Hematopoietic multipotent progenitor cell treated with erythropoietin and hydrocortisone succinate and interleukin-3 and kit ligand, for 8 days (in vitro differentiated cells): ENCODE measurements at places on chromosomes 3 and 15.
A peak's percentile ranks its signal among the peaks of the same experiment; 100 is the strongest.

DNA sequence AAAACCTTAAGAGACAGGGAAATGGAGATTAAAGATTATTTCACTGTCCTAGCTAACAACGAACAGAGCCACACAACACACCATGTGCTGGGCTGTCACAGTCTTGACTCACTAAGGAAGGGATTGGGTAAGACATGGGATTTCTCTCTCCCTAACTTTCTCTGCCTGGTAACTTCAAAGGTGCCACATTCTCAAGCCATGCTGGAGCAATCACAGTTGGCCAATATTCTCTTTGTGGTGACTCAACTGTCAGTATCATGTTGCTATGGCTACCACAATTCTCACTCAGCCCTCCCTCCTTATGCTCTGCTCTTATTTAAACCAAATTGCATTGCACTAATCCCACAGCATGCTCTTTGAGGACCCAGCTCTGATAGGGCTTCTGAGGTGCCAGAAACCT, 74.0 kb downstream of the OXNAD1 start:
- peak; percentile 65 for DNase-seq

GRCh38 chr3:42961633-42962032, 17.5 kb upstream of the GASK1A start:
- DNase-seq = peak; percentile 57

DNA sequence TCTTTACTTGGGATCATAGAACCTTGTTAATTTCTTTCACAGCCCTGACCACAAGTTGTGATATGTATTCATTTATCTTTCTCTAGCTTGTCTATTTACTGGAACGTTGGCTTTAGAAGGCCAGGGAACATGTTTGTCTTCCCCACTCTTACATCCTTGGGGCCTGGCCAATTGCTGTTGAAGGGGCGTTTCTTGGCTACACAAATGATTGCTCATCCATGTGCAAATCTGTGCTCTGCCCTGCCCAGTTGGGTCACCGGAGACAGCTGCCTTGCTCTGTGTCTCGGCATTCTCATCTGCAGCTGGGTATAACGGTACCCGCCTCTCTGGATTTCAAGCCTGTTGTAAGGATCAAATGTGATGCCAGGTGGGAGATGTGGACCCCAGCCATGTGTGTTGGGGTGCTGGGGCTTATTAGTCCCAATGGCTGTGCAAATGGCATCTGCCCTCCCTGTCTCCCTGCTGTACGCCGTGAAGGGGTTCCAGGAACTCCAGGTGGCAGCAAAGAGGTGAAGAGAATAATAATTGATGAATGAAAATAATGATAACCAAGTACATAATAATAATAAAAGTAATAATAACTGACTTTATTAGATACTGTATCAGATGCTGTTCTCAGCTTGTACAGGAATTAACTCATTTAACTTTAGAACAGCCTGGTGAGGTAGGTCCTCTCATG, 24.0 kb upstream of the TLE3 start:
- DNase-seq = no peak

DNA sequence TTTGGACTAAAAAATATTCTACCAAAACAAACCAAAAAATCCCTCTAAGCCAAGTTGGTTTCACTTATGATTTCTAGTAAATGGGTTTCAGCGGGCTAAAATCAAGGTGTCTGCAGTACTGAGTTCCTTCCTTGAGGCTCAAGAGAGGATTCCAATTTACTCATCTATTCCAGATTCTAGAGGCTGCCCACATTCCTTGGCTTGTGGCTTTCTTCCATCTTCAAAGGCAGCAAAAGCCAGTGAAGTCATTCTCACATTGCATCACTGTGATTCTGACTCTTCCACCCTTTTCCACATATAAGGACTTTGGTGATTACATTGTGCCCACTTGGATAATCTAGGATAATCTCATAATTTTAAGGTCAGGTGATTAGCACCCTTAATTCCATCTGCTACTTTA, 48.1 kb downstream of the DPPA2 start:
- DNase-seq = no peak

DNA sequence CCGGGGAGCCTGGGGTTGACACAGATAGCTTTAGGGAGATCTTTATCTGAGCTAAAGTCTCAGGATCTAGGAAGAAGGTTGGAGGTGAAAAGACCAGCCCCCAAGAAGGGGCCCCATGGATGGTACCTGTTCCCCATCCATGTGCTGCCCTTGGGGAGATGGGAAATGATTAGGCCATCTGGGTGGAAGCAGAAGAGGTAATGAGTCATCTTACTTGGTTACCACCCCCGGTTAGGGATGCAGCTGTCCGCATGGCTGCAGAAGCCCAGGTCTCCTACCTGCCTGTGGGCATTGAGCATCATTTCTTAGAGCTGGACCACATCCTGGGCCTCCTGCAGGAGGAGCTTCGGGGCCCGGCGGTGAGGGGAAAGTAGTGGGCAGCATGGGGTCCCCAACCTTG, 3.1 kb upstream of the CPLX3 start:
- no peak for DNase-seq

GRCh38 chr3:132418916-132419315, 1.6 kb downstream of the DNAJC13 start:
- peak; percentile 14 for DNase-seq

DNA sequence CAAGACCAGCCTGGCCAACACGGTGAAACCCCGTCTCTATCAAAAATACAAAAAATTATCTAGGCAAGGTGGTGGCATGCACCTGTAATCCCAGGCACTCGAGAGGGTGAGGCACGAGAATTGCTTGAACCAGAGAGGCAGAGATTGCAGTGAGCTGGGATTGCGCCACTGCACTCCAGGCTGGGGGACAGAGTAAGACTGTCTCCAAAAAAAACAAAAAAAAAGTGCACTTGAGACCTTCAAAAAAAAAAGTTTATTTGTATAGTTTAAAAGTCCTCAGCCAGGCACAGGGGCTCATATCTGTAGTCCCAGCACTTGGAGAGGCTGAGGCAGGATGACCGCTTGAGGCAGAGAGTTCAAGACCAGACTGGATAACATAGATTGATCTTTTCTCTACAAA, 2.1 kb downstream of the PBRM1 start:
- no peak for DNase-seq

- DNase-seq = no peak
Observed at GRCh38 chr15:58274885-58275284, 136.7 kb downstream of the AQP9 start.

GRCh38 chr3:61956236-61956635, 394.9 kb downstream of the PTPRG start:
- no peak for DNase-seq

GRCh38 chr15:65077981-65078352, 1.4 kb downstream of the KBTBD13 start:
- DNase-seq = peak; percentile 56

GRCh38 chr3:59480486-59480995, 430.7 kb upstream of the CFAP20DC start:
- DNase-seq = no peak

DNA sequence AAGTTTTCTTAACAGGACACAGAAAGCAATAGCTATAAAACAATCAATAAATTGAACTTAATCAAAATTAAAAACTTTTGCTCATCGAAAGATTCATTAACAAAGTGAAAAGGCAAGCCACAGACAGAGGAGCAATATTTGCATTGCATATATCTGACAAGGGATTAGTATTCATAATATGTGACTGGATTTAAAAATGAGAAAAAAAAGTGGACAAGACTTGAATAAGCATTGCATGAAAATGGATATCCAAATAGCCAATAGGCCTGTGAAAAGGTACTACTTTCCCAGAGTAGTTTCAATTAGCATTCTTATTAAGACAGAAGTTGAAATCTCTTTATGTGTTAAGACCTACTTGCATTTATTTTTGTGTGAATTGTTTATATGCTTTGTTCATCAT, 84.7 kb downstream of the CORO2B start:
- no peak for DNase-seq

DNA sequence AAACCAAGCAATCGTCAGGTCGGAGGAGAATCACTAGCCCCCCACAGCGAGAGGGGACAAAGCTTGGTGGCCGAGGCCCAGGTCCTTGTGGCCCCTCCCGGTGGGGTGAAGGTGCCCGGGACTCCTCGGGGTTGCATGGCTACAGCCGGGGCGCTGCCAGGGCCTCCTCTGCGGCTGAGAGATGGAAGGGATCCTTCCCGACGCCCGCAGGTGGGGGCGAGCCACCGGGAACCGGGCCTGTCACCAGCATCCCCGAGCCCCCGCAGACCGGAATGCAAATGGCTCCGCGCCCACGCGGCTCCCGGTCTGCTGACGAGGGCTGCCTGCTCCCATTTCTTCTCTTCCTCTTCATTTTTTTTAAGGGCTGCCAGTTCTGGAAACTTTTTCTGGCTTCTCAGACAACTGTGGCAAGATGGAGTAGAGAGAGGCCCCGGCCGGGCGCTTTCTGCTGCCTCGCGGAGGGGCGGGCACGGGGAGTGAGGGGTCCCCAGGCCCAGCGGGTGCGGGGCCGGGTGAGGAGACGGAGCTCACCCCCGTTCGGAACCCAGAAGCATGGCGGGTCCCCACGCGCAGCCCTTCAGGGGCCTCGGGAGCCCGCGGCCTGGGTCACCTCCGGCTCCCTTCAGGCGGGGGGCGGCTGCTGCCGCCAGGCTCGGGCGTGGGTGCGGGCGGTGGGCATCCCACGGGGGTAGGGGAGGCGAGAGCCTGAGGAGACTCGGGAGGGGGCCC, 27.5 kb downstream of the MELTF start:
- DNase-seq = no peak

GRCh38 chr3:126837773-126838172, 133.7 kb downstream of the CHCHD6 start:
- DNase-seq = no peak

- DNase-seq = no peak
Observed at GRCh38 chr15:81126892-81127291, 7.2 kb upstream of the CFAP161 start.

DNA sequence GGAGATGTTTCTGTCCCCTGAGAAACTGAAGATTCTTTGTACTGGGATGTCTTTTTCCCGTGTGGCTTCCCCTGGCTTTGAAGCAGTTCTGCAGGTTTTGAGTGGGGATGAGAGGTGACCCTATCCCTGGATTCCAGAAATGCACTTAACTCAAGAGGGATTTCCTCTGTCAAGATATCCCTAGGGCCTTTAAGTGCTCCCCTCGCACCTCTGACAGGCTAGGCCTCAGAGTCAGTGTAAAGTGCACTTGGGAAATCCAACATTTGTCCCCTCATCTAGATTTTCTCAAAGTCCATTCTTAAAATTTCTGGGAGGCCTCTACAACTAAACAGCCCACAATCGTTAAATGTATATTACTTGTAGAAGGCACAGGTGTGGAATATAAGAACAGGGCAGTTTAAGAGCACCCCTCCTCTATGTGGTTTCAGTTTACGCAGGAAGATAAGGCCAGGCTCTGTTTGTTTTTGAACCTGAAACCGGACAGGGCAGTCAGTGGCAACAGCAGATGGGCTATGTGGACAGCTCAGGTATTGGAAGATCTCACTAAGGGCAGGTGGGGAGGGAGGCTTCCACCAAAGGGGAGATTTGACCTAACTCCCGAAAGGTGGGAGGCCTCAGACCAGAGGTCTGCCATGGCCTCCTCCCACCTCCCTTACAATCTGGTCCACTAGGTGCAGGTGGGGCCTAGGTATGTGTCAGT, 4.8 kb downstream of the C3orf52 start:
- no peak for DNase-seq

GRCh38 chr3:52517796-52518722, 15.6 kb downstream of the NT5DC2 start:
- DNase-seq = no peak

DNA sequence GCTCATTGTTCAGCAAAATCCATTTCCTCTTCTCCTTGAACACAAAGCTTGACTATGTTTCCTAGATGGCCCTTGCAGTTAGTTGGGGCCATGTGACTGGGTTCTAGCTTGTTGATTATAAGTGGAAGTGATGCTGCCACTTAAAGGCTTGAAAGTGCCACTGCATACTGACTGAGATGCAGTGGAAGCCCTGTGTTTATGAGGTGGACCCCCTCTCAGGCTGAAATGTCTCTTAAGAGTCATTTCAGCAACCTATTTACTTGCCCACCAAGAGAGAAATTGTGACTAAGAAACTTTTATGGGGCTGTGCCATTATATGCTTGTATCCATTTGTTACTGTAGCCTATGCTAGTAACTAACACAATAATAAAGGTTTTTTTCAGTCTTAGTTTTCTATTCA, 8.4 kb upstream of the ANP32A start:
- DNase-seq = peak; percentile 67

DNA sequence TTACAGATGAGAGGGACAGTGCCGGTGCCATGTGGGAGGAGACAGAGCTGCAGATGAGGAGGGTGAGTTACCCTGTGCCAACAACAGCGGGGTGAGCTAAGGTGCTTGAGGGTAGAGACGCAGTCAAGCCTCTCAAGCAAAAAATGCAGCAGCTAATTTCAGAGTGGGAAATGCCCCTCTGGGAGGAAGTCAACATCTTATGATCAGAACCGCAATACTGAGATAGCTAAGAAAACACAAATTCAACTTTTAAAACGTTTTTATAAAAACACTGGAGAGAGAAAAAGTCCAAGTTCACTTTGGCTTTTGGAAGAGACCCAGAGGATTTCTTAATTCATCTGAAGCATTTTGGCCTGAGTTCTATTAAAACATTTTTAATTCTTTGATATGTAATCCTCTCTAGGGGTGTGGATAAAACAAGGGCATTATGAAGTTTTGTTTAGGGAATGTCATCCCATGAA, 319.2 kb downstream of the SLC9A9 start:
- DNase-seq = no peak
